ENCODE measurements at places on chromosomes 5 and 9. TPM values are rescaled to one million over a fixed set of nuclear protein-coding genes. Genes with fewer than 3 reads are reported as not detected.

The GKAP1 gene
- 5.7 TPM for total RNA-seq

The PCDHA10 gene
- total RNA-seq = 0.01 TPM

The SOX30 gene
- not detected for total RNA-seq

The DMRTA1 gene
- total RNA-seq = 0.73 TPM

The TLR4 gene
- 0.18 TPM for total RNA-seq

The LCN1 gene
- not detected for total RNA-seq

The SNCB gene
- 0.70 TPM for total RNA-seq

The IRGM gene
- total RNA-seq = 0.08 TPM

The C5orf52 gene
- not detected for total RNA-seq

The OR13C4 gene
- total RNA-seq = not detected

The SLC25A2 gene
- total RNA-seq = not detected

The CKMT2 gene
- total RNA-seq = not detected

The ELP1 gene
- 19.8 TPM for total RNA-seq

The RELL2 gene
- 2.9 TPM for total RNA-seq

The GCNT4 gene
- 0.43 TPM for total RNA-seq

The LAMC3 gene
- 2.1 TPM for total RNA-seq

The ECSCR gene
- total RNA-seq = not detected

The LURAP1L gene
- 18.6 TPM for total RNA-seq

The TXNDC8 gene
- total RNA-seq = not detected
